ENCODE measurements at places on chromosomes 4 and X.

GRCh38 chr4:125135652-125136051 lies 179.1 kb upstream of the FAT4 start:
- DNase-seq: no peak

DNA sequence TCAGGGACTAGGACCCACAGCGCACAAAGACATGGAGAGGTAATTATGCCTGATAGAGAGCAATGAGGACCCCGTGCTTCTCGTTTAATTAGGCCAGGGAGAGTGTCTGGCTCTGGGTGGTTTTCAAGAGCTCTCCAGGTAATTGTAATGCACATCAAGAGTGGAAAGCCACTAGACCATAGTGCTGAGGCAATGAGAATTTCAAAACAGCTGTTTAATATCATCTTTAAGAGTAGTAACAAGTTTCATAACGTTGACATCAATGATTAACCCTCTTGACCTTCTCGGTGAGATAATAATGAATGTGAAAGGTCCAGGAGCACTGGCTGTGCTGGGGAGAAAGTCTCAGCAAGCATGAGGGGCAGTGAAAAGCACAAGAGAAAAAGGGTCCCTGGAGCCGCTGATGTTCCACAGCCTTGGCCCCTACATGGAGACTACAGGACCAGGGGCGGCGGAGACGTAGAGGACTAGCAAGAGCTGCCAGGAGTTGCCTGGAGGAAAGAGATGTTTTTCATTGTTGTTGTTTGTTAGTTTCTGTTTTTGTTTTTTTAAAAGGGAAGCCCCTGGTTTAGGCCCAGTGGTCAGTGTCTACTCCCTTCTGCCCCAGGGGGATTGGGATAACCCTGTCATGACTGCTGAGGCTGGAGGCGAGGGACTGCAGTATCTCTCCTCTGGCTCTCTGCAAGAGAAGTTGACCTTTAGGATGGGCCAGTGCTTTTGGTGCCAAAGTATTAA lies 14.8 kb upstream of the CXCR3 start:
- peak; percentile 30 for DNase-seq

GRCh38 chr4:139314047-139314800 lies 11.9 kb upstream of the NDUFC1 start:
- no peak for DNase-seq

DNA sequence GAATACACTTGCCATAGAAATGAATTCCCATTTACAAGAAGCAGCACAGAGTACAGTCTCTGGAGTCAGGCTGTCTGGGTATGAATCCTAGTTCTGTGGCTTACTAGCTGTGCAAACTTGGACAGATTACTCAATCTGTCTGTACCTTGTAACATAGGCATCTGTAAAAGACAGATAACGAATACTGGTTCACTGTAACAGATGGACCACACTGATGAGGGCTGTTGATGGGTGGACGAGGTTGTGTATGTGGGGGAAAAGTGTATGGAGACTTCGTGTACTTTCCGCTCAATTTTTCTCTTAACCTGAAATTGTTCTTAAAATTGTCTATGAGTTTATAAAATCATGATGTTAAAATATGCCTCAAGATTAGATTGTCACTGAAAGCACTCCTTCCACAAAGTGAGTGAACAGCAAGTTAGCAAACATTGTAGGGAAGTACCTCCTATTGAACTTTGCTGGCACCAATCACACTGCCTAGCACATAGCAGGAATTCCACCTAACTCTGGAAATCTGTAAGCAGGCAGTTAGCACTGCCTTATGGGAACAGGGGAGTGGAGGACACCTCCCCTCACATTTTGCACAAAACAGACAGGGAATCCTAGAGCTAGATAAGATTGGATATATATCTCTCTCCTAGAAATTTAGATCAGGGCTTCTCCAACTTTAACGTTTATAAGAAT lies 6.5 kb upstream of the EXOSC9 start:
- peak; percentile 46 for DNase-seq

- no peak for DNase-seq
These were observed 227.8 kb upstream of the CXXC4 start for GRCh38 chr4:104722467-104722866.

DNA sequence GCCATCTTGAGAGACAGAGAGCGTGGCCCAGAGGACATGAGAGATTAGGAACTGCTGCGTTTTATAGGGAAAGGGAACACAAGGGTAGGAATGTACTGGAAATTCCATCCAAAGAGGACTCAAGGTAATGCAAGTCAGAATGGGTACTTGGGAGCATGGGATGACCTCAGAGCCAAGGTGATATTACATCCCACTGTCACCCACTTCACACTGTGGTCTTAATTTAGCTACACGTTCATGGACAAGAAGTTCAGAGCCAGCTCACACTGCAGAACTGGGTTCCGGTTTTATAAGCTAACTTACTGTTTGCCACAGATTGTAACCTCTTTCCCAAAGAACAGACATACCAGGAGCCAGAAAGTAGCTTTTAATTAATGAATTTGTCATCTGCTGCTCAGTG lies 244.7 kb downstream of the CBR4 start:
- DNase-seq: no peak
